ENCODE measurements at places on chromosomes 5 and 9.

DNA sequence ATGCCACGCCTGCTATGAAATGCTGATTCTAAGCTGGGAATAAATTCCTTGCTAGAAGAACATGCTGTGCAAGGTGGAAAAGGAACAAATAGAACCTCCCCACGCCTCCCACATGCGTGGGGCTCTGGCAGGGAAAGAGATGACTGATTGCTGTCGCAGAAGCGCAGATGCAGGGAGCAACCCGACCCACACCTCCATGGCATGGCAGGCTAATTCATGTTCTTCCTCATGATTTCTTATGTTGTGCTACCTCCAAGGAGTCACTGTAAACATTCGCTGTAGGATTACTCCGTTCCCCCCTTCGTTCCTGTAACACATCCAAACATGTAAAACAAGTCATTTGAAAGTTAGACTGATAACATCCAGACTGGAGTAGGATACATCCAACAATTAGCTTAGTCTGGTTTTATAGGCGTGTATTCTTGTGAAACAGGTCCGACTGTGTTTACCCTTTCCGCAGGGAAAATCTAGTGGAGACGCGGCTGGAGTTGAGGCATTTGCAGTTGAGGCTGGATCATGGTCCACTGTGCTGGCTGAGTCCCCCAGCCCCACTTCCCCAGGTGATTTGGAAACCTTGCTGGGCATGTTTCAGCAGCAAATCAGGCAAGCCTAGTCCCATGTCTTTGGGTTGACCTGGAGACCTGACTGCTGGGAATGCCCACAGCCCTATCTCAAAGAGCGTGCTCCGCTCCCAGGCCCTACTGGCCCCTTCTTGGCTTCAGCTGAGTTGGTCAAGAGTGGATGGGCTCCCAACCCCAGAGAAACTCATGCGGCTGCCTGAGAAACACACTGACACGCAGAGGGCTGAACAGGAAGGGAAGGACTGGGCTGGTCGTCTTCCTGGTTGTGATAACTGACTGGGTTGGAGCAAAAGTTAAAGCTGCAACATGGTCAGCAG, 24.8 kb upstream of the ANKRD33B start:
- DNase-seq, result no peak

DNA sequence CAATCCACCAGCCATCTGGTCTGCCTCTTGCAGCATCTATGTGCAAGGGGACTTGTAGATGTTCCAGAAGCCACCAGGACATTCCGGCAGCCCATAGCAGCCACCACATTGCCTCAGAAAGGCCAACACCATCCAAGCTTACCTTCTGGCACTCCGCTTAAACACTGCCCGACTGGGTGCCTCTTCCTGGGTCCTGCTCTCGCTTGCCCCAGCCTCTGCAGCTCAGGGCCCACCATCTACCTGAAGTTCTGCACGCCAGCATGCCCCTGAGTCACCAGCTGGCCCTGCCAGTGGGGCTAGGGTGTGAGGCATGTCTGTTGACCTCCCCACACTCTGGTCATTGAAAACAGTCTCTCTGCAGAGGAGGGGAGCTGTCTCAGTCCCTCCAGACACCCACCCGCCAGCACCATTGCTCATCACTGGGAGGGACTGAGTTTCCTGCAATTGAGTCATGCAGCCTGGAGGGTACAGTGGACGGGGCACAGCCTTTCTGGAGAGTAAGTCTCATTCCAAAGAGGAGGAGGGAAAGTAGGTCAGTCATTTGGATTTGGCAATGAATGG, 16.9 kb upstream of the COL5A1 start:
- no peak for DNase-seq

DNA sequence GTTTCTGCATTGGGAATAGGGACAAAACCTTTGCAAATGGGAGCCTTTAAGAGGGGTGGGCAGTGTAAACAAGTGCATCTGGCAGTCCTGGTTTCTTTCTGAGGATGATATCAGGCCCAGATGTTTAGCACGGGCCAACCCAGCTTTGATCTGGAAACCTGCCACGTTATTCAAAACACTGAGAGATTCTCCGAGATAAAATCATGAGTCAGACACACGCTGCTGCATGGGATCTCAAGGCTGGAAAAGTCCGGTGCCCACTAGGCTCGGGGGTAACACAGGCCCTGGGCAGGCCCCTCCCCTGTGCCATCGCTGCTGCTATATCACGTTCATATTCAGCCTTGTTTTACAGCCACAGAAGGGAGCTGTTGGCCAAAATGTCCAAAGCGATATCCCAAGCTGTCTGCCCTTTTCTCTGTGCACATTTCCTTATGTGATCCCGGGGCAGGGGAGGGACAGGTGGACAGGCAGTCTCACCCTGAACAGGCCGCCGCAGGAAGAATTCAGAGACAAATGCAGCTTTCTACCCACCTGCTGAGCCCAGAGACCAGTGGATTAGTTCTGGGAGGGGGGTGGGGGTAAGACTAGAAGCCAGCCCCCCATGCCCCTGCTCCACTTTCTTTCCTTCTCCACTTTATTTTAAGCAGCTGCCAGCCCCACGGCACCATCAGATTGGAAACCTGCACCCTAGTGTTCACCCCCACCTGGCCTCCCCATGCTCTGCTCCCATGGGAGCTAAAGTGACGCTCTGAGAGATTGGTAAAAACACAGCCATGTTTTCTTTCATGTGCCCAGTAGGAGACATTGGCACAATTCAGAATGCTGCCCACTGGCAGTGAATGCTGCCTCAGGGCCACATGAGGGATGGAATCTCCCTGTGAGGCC, 63.1 kb downstream of the TMOD1 start:
- no peak for DNase-seq

- no peak for DNase-seq
Measured at GRCh38 chr5:100273846-100274580, 261.2 kb upstream of the FAM174A start.

- DNase-seq, result no peak
Measured at GRCh38 chr9:130433168-130433946, 11.4 kb upstream of the ASS1 start.

DNA sequence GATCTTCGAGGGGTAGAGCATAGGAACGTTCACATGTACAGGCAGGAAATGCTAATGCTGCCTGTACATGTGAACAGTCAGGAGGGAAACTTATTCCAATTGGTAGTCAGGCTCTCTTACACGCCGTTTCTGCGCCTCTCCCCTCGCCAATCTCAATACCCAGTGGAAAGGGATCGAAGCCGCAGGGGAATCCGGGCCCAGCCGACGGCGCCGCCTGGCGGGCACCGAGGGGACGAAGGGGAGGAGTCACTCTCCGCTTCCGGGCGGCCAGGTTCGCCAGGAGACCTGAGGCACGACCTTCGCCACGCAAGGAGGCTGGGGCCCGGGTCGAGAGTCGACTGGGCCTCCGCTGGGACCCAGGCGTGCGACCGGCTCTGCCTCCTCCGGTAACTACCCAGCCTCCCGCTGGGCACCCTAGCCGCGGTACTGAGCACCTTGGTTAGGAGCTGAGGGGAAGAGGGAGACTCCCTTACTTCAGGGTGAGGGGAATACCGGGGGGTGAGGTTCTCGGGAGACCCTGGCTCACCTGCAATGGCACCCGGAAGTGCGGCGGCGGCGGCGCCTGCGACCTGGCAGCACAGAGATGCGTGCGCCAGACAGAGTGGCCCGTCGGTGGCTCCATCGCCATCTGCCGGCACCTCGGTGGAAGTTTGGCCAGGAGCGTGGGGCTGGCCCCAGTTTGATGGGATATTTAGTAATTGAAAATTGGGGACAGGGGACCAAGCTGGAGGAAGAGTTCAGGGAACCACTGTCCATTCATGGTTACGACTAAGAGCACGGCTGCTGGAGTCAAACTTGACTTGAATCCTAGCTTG, at the start of gene PIGO:
PIGO (minus strand) TSS at position 557 of the 815 bp plus-strand sequence. CDS start 1,026 bp downstream, outside the sequence.
- DNase-seq, result no peak

GRCh38 chr9:34496149-34496712, 26.6 kb downstream of the ENHO start:
- DNase-seq, result no peak

DNA sequence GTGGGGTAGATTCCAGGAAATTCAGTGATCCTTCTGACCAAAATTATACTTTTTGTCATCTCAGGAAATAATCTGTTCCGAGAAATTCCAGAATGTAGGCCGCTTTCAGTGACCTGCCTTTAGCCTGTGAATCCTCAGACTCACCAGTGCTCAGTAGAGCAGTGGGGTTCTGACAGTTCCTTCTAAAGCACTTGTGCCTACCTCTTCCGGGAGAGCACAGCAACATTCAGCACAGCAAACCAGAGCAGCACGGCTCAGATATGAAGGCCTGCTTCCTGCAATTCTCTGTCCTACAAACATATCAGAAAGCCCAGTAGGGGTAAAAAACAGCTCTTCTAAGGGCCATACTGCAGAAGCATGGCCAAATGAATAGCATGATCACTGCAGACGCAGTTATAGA, 15.0 kb downstream of the FANCC start:
- DNase-seq, result no peak

DNA sequence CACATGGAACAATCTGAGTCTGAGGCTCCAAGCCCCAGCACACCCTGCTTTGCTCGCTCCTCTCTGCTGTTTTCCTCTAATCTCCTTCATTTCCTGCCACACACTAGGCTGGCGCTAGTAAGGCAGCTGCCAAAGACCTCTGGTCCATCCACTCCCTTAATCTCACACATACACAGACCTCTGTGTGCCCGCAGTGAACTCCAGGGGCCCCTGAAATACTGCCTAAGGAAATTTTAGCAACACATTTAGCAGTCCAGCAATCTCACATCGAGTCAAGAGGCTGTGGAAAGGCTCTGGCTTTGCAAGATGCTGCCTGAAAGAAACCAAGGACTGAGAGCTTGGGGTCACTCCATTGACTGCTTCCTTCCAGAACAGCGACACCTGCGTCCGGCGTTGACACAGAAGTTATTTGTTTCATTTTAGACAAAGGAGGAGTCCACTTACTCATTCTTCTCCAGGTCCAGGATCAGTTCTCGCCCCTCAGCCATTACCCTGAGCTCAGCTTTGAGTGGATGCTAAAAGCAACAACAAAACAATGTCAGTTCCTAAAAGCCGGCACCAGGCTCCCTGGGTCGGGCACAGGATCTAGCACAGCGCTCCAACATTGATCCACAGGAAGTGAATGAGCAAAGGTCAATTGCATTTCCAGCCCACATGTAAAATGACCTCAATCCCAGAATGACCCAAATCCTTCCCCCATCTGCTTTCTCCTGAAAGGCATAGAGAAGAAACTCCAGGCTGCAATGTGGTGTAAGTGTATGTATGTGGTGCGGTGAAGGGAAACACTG, 11.5 kb downstream of the ADAM19 start:
- no peak for DNase-seq

- no peak for DNase-seq
Measured at GRCh38 chr9:109742776-109743348, 37.1 kb upstream of the PALM2AKAP2 start.

DNA sequence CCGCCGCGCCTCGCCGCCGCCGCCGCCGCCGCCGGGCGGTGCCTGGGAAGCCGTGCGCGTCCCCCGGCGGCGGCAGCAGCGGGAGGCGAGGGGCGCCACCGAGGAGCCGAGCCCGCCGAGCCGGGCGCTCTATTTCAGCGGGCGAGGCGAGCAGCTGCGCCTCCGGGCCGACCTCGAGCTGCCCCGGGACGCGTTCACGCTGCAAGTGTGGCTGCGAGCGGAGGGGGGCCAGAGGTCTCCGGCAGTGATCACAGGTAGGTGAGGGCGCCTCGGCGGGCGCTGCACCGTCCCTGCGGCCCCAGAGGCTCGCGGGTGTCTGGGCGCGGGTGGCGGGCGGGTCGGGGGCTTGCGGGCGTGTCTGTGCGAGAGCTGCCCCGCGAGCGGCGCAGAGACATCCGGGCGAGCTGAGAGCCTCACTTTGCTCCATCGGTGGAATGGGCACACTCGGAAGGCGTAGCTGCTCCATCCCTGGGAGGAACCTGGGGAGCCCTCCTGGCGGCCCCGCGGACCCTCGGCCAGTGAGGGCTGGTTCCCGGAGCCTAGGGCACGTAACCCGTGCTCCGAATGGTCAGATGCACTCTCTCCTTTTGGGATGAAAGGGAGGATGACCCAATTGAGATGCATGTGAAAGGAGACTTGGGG, 864 bp downstream of the PAPPA start:
- no peak for DNase-seq

GRCh38 chr9:73643379-73644013, 491.8 kb downstream of the ANXA1 start:
- DNase-seq, result no peak

GRCh38 chr5:13187186-13187585, 757.3 kb downstream of the DNAH5 start:
- no peak for DNase-seq

- no peak for DNase-seq
Measured at GRCh38 chr9:34540827-34541226, 18.0 kb upstream of the ENHO start.

- DNase-seq, result no peak
Measured at GRCh38 chr9:125433461-125434011, 171.9 kb downstream of the GAPVD1 start.

All from cortex of kidney (tissue), 1 donor.